Neural progenitor cell (in vitro differentiated cells): ENCODE measurements at places on chromosomes 16 and 17. TPM values are rescaled to one million over a fixed set of nuclear protein-coding genes. Genes with fewer than 3 reads are reported as not detected.

DNA sequence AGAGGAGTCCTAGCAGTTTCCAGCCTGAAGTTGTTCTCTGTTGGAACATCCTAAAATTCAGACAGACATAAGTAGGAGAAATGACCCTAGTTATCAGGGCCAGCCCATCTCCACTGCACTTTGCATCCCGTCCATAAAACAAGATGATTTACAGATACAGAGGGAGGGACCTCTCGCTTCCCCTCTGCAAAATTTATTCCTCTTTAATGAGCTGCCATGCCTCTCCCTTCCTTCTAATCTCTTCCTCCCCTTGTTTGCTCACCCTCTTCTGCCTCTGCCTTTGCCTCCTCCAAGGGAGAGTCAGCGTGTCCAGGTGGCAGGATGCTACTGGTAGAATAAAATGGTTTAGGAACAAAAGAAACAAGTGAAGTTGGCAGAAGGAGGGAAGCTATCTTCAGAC lies 351.3 kb downstream of the SOX9 start:
- H3K4me1 ChIP-seq, result peaks cover 36% of the 10 kb centered on the region
- no peak overlapping the region for H3K27ac ChIP-seq
- H3K4me3 ChIP-seq, result no peak overlapping the region
- DNase-seq, result no peak

GRCh38 chr16:64445649-64446048 lies 676.2 kb downstream of the CDH11 start:
- H3K36me3 ChIP-seq, result no peaks in the 10 kb centered on the region
- H3K4me3 ChIP-seq, result no peak overlapping the region
- no peak overlapping the region for H3K27ac ChIP-seq
- peaks cover 23% of the 10 kb centered on the region for H3K4me1 ChIP-seq
- DNase-seq, result no peak
- no peaks in the 10 kb centered on the region for H3K27me3 ChIP-seq

GRCh38 chr17:74393346-74393942 lies 26.1 kb downstream of the GPR142 start:
- no peak overlapping the region for H3K27ac ChIP-seq
- no peaks in the 10 kb centered on the region for H3K36me3 ChIP-seq
- DNase-seq, result no peak
- no peak overlapping the region for H3K4me3 ChIP-seq
- H3K27me3 ChIP-seq, result no peaks in the 10 kb centered on the region

DNA sequence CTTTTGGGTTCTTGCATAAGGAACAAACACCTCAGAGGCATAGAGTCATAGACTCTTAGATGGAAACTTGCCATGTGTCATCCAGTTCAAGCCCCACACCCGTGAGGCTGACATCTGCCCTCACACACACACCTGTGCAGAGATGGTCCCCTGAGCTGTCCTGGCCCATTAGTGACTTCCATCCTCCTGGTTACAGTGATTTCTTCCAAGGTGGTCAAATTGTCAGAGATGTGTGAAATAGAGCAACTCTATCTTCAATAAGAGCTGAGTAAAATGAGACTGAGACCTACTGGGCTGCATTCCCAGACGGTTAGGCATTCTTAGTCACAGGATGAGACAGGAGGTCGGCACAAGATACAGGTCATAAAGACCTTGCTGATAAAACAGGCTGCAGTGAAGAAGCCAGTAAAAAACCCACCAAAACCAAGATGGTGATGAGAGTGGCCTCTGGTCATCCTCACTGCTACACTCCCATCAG lies 342.2 kb upstream of the TNRC6C start:
- no peak overlapping the region for H3K4me3 ChIP-seq
- no peaks in the 10 kb centered on the region for H3K36me3 ChIP-seq
- H3K27me3 ChIP-seq, result no peaks in the 10 kb centered on the region

DNA sequence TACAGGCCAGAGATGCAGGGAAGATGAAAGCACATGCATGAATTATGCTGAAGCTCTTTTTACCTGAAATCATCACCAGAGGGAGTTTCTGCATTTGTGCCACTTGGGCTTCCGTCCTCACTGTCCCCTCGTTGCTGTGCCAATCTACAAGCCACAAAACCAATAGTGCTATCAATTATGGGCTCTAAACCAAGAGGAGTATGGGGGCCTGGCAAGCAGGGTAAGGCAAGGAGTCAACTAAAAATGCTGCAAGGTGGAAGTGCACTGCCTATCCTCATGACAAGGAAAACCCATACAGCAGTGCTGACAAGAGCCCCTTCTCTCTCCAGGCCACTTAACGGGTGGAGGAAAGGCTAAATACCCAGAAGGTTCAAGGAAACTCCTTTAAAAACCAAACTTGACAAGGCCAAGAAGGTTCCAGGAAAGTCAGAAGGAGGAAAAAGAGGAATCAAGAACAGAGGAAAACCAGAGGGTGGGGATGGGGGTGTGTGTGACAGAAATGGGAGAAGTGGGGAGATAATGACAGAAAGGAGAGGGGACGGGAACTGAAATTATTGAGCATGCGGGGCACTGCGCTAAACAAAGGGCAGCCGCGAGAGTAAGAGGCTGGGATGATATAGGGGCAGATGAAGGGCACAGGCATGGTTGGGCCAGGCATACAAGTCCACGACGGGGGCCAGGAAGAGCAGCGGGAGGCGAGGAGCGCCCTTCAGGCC lies 674 bp downstream of the C17orf75 start:
- no peaks in the 10 kb centered on the region for H3K27me3 ChIP-seq
- no peaks in the 10 kb centered on the region for H3K36me3 ChIP-seq
- peak overlapping the region; percentile 73 for H3K4me3 ChIP-seq
- H3K4me1 ChIP-seq, result peaks cover 4% of the 10 kb centered on the region

- no peaks in the 10 kb centered on the region for H3K36me3 ChIP-seq
- no peak for DNase-seq
- no peaks in the 10 kb centered on the region for H3K4me1 ChIP-seq
- no peaks in the 10 kb centered on the region for H3K27me3 ChIP-seq
- H3K27ac ChIP-seq, result no peak overlapping the region
Observed at GRCh38 chr17:12406623-12407215, 259.0 kb upstream of the MYOCD start.

DNA sequence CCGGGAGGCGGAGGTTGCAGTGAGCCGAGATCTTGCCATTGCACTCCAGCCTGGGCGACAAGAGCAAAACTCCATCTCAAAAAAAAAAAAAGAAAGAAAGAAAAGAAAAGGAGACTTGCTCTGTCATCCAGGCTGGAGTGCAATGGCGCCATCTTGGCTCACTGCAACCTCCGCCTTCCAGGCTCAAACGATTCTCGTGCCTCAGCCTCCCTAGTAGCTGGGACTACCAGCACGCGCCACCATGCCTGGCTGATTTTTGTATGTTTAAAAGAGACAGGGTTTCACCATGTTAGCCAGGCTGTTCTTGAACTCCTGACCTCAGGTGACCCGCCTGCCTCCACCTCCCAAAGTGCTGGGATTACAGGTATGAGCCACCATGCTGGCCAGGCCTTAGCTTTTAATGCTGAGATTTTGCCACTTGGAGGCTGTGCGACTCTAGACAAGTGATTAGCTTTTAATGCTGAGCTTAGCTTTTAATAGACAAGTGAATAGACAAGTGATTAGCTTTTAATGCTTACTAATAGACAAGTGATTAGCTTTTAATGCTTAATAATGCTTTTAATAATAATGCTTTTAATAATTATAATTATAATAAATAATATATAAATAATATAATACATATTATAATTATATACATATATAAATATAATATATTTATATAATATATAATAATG lies 9.6 kb downstream of the LDAF1 start:
- H3K4me3 ChIP-seq, result no peak overlapping the region
- no peaks in the 10 kb centered on the region for H3K4me1 ChIP-seq
- no peaks in the 10 kb centered on the region for H3K36me3 ChIP-seq
- DNase-seq, result no peak
- H3K27ac ChIP-seq, result no peak overlapping the region

- no peaks in the 10 kb centered on the region for H3K27me3 ChIP-seq
- no peaks in the 10 kb centered on the region for H3K36me3 ChIP-seq
- peak; percentile 80 for DNase-seq
- no peak overlapping the region for H3K27ac ChIP-seq
- peaks cover 25% of the 10 kb centered on the region for H3K4me1 ChIP-seq
Observed at GRCh38 chr17:81440511-81441244, 45.4 kb downstream of the BAHCC1 start.

DNA sequence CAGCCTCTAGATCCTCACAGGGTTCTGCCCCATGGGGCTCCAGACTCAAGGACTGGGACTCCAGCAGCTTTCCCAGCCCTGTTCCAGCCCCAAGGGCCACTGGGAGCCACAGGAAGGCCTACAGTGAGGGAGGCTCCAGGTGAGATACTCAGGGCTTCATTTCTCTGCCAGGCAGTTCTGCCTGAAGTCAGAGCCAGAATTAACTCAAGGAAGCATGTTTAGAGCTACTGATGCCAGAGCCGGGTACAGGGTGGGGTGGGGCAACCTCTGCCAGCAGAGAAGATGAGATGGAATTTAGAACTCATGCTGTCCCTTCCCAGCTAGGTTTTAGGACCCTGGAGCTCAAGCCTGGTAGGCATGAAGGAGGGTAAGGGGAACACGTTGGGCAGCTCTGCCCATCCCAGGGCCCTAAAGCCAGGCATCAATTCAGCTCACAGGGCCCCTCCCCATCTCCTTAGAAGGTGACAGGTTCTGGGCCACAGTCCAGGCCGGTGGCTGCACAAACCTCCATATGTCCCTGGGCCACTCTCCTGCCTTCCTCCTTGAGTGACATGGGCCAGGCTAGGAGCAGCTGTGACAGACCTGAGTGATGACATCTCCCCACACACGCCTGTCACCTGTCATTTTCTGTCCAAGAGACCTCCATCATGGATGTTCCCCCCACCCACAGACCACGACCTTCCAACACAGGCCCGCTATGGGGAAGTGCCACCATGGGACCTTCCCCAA lies 24.5 kb upstream of the SPPL2C start:
- DNase-seq, result no peak
- no peaks in the 10 kb centered on the region for H3K36me3 ChIP-seq
- no peaks in the 10 kb centered on the region for H3K4me1 ChIP-seq
- H3K27me3 ChIP-seq, result no peaks in the 10 kb centered on the region

GRCh38 chr16:52167328-52167727 lies 379.6 kb downstream of the TOX3 start:
- no peaks in the 10 kb centered on the region for H3K36me3 ChIP-seq
- H3K27ac ChIP-seq, result no peak overlapping the region
- DNase-seq, result no peak

DNA sequence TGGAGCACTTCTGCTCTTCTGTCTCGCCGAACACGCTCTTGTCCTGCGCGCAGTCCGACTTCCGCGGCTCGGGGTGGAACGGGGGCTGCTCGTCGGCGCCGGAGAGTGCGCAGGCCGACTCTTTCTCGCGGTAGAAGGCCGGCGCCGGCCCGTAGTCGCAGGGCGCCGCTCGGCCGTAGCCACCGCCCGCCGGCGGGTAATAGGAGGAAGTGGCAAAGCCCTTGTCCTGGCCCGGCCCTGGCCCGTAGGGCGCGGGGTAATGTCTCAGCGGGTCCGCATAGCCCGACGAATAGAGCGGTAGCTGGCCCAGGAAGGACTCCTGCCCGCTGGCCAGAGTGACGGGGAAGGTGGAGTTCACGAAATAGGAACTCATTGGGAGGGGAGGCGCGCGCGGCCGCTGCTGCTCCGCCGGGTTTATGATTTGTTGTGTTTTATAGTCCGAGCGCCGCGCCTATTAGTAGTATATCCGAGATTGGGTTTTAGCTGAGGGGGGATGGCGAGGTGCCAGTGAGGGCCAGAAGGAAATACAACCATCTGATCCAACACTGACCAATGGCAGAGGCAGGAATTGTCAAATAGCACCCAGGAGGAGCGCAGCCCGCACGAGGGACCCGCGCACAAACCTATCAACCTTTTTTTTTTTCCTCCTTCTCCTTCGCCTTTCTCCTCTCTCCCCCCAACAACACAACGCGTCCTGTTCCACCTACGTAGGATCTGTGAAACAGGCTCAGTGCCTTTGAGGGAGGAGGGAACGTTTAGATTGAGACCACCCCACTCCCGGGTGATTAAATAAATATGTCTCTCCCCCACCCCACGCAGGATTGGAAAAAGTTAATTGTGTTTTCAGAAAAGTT lies 4.4 kb upstream of the HOXB5 start:
- no peak overlapping the region for H3K4me3 ChIP-seq
- H3K36me3 ChIP-seq, result no peaks in the 10 kb centered on the region
- peak; percentile 50 for DNase-seq
- no peak overlapping the region for H3K27ac ChIP-seq
- peaks cover 100% of the 10 kb centered on the region for H3K27me3 ChIP-seq

DNA sequence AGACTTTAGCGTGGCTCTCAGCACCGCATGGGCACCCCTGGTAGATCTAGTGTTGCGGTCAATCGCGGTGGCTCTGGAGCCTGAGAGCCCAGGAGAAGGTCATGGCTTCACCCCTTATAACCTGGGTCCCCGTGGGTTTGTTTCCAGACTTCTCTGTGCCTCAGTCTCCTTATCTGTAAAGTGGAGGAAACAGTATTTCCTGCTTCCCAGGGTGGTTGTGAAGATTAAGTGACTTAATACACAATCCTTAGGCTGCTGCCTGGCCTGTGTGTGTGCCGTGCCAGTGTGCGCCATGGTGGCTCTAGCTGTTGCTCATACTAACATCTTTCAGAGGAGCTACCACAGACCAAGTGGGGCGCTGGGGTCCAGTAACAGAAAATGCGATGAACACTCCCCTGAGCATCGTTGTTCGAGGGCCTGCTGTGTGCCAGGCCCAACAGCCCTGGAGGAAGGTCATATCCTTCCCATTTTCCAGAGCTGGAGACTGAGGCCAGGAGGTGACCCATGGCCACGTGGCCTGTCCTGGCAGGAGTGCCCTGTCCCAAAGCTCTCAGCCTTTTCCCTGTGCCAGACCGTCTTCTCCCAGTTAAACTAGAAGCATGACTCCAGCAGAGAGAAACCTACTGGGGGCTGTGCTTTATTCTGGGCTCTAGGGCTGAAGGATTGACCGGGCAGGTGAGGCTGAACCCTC lies 70.1 kb downstream of the CMIP start:
- H3K27ac ChIP-seq, result no peak overlapping the region
- no peaks in the 10 kb centered on the region for H3K27me3 ChIP-seq
- H3K36me3 ChIP-seq, result no peaks in the 10 kb centered on the region
- no peak for DNase-seq
- H3K4me1 ChIP-seq, result peaks cover 17% of the 10 kb centered on the region
- no peak overlapping the region for H3K4me3 ChIP-seq

- peaks cover 81% of the 10 kb centered on the region for H3K27me3 ChIP-seq
- H3K4me3 ChIP-seq, result no peak overlapping the region
- H3K27ac ChIP-seq, result no peak overlapping the region
- no peaks in the 10 kb centered on the region for H3K4me1 ChIP-seq
Observed at GRCh38 chr17:74654742-74655141, 31.2 kb upstream of the CD300E start.

ITGAX gene
- not detected in 2 replicates for total RNA-seq

TBC1D3 gene
- not detected in 2 replicates for total RNA-seq

ABCC3 gene
- 0.22 TPM in 1 of 2 replicates, not detected in the other for total RNA-seq

SEZ6L2 gene
- 11.7 and 31.5 TPM in 2 replicates for total RNA-seq

ARHGAP44 gene
- total RNA-seq, result 8.7 and 10.6 TPM in 2 replicates

PYY gene
- 0.40 TPM in 1 of 2 replicates, not detected in the other for total RNA-seq

PRR29 gene
- total RNA-seq, result 0.95 and 1.5 TPM in 2 replicates

C17orf113 gene
- total RNA-seq, result 2.2 and 5.5 TPM in 2 replicates
